Upper lobe of right lung (tissue), 1 donor: ENCODE measurements at places on chromosomes 7 and 10. TPM values are rescaled to one million over a fixed set of nuclear protein-coding genes. Genes with fewer than 3 reads are reported as not detected.

Gene CTNNA3
- total RNA-seq, result 0.67 TPM

Gene GPR37
- 0.96 TPM for total RNA-seq

Gene ACSM6
- not detected for total RNA-seq

DNA sequence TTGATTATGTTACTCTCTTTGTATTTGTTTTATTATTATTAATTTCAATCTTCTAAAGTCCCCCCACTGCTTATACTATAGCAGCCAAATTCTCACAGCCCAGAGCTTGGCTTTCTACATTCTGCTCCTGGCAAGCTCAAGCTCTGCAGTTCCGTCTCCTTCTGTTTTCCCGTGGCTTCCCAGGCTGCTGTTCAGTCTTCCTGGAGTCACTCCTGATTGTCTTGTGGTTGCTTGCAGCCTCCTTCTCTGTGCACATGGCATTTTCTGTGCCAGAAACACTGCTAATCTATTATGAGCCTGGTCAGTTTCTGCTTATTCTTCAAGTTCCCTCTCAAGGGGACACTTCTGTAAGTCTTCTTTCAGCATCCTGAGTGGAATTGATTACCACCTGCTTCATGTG is 533.7 kb upstream of the IGFBP3 start:
- H3K36me3 ChIP-seq, result no peaks in the 10 kb centered on the region
- H3K27me3 ChIP-seq, result no peaks in the 10 kb centered on the region
- H3K4me1 ChIP-seq, result no peaks in the 10 kb centered on the region
- no peak for DNase-seq

- no peaks in the 10 kb centered on the region for H3K4me1 ChIP-seq
- no peaks in the 10 kb centered on the region for H3K27me3 ChIP-seq
- H3K27ac ChIP-seq, result no peak overlapping the region
- no peaks in the 10 kb centered on the region for H3K36me3 ChIP-seq
- H3K4me3 ChIP-seq, result no peak overlapping the region
Measured at GRCh38 chr7:157813741-157814661, 477.2 kb downstream of the DNAJB6 start.

GRCh38 chr10:20058135-20058534 is 241.9 kb downstream of the PLXDC2 start:
- H3K27ac ChIP-seq, result no peak overlapping the region
- no peaks in the 10 kb centered on the region for H3K4me1 ChIP-seq

DNA sequence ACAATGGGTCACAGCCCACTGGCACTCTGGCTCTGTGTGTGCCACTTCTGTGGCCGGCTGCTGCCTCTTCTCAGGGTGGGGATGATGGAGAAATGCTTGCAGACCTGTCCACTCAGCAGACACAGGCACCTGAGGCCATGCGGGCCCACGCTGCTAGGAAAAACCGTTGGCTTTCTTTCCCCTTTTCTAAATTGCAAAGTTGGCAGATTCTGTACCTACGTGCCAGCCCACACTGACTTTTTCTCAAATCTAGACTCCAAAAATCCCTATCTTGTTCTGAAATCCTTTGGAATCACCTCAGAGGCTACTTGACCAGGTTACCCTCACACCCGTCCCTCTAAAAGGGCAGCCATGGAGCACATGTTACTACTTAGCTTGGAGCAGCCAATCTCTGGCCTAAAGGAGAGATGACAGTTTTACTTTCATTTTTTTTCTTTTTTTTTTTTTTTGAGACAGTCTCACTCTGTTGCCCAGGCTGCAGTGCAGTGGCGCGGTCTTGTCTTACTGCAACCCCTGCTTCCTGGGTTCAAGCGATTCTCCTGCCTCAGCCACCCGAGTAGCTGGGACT is 99.4 kb downstream of the RNF216 start:
- H3K27ac ChIP-seq, result no peak overlapping the region
- H3K36me3 ChIP-seq, result peaks cover 24% of the 10 kb centered on the region
- no peak for DNase-seq
- peaks cover 36% of the 10 kb centered on the region for H3K4me1 ChIP-seq
- H3K4me3 ChIP-seq, result no peak overlapping the region

- H3K36me3 ChIP-seq, result no peaks in the 10 kb centered on the region
- H3K27me3 ChIP-seq, result no peaks in the 10 kb centered on the region
- no peaks in the 10 kb centered on the region for H3K4me1 ChIP-seq
- DNase-seq, result no peak
- no peak overlapping the region for H3K4me3 ChIP-seq
Measured at GRCh38 chr7:114539575-114539974, 125.0 kb downstream of the FOXP2 start.

DNA sequence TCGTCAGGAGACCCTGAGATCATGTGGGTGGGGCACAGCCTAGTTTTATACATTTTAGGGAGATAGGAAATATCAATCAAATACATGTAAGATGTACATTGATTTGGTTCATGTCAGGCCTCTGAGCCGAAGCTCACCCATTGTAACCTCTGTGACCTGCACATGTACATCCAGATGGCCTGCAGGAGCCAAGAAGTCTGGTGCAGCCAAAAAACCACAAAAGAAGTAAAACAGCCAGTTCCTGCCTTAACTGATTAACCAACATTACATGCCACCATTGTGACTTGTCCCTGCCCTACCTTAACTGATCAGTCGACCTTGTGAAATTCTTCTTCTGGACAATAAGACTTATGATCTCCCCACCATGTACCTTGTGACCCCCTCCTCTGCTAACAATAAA is 16.0 kb upstream of the LRRC61 start:
- no peaks in the 10 kb centered on the region for H3K27me3 ChIP-seq
- peaks cover 4% of the 10 kb centered on the region for H3K4me1 ChIP-seq
- H3K36me3 ChIP-seq, result no peaks in the 10 kb centered on the region
- no peak overlapping the region for H3K4me3 ChIP-seq
- H3K27ac ChIP-seq, result no peak overlapping the region
- no peak for DNase-seq
